ENCODE measurements at places on chromosomes 1 and 21. TPM values are rescaled to one million over a fixed set of nuclear protein-coding genes. Genes with fewer than 3 reads are reported as not detected.

DNA sequence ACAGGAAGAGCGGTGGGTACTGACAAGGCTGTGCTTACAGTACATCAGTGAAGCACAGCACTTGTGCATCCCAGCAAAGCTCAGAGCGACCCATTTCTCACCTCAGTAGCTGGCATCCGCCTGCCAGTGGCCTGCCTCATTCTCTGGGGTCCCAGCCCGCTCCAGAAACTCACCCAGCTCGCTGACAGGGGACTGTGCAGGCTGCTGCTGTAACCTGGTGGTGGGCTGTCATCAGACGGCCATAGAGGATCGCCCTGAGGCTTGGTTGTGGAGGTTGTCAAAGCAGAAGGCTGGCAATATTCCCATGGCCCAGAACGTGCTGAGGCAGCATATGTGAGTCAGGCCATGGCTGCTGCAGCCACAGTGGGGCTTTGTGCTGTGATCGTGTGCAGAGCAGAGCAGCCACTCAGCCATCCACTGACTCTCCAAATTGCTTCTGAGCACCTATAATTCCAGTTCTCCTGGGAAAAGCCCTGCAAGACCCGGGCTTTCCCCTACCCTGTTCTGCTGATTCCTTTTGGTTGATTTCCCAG is 13.6 kb upstream of the GPR137B start:
- DNase-seq = no peak

DNA sequence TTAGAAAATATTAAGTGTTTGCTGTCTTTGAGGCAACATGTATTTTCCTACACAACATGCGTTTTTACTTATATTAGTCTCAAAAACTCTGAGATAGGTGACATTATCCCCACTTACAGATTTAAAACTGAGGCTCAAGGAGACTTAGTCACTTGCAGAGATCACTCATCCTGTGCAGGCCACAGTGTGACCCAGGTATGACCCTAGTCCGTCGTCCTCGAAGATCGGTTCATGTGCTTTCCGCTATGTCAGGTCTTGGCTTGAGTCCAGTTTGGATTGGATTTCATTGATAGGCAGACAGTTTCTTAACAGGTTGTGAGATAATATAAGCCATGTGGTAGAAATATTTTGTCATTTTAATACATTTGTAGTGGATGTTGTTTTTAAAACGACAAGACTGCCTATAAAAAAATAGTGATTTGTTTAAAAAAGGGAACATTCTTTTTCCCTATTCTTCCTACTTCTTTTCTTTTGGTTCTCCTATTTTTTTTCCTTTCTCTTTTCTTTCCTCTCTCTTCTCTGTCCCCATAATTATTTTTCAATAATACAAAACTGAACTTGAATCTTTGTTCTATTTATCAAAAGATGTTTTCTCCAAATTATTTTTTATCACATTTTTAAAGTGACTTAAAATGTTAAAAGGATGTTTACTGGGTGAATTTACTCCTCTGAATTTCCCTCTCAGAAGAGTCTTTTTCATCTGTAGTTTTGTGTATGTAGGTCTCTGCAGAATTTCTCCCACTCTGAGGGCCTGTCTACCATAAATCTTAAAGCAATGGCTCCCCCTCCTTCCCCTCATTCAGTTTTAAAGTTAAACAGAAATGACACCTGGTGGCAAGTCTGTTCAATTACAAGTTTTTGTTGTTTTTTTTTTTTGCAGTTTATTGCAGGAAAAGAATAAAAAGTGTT is 81.8 kb downstream of the PHTF1 start:
- DNase-seq = peak; percentile 48

The USP24 gene
- 53.0 TPM for polyA plus RNA-seq

The AMPD1 gene
- polyA plus RNA-seq = not detected

- DNase-seq = no peak
Measured at GRCh38 chr1:194795917-194796593, 1609.6 kb upstream of the B3GALT2 start.

DNA sequence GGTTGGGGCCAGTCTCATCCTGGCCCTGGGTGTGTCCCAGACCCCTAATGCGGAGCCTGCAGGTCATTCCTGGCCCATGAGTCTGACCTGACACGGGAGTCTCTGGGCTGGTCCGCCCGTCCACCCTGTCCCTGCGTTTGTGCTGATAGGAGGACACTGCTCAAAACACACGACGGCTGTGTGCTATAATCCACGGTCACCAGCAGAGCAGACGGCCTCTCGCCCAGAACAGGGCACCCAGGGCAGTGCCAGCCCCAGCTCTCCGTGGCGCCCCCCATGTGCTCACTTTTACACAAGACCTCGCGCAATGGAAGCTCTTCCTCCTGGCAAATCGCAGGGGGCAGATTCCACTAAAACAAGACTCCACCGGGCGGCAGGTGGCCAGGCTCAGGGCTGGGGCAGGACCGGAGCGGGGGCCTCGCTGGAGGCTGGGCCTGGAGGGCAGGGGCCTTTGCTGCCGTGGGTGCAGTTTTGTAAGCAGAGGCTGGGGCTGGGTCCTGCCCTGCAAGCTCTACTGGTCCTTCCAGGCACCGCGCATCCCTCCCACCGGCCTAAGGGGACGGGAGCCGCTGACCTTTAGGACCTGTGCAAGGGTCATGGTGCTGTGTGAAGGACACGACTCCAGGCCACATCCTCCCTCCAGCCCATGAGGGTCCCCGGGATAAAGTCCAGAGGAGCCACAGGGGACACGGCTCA is 10.6 kb upstream of the SLC19A1 start:
- DNase-seq = no peak

GRCh38 chr1:235268379-235269125 is 59.4 kb downstream of the ARID4B start:
- DNase-seq = no peak

GRCh38 chr1:174258148-174258550 is 98.8 kb downstream of the RABGAP1L start:
- DNase-seq = peak; percentile 11

The NBPF6 gene
- not detected for polyA plus RNA-seq

The OR2T2 gene
- not detected for polyA plus RNA-seq

The LMNA gene
- 114 TPM for polyA plus RNA-seq

GRCh38 chr1:242522996-242523718 is 1.3 kb downstream of the PLD5 start:
- no peak for DNase-seq

DNA sequence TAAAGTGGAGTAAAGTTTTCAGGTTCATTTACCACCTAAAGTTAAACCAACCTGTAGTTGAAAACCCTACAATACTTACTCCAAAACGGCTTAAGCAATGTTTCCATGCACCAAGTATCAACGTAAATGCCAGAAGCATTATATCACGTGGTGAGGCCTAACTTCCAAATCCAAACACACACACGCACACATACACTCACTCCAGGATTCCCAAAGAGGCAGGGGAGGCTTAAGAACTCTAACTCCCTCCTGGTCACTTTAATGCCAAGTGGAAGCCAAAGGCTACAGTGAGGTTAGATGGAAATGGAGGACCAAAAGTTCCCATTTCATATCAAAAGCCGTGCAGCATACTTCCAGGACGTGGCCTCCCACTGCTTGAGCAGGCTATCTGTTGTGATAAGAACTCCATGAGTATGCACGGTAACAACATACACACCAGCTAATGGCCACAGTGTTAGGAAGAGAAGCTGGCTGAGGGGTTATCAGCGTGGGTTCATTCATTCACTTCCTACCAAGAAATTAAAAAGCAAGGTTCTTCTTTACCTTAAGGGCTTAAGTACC is 224.1 kb downstream of the SLC45A1 start:
- no peak for DNase-seq

The LCE3C gene
- not detected for polyA plus RNA-seq

DNA sequence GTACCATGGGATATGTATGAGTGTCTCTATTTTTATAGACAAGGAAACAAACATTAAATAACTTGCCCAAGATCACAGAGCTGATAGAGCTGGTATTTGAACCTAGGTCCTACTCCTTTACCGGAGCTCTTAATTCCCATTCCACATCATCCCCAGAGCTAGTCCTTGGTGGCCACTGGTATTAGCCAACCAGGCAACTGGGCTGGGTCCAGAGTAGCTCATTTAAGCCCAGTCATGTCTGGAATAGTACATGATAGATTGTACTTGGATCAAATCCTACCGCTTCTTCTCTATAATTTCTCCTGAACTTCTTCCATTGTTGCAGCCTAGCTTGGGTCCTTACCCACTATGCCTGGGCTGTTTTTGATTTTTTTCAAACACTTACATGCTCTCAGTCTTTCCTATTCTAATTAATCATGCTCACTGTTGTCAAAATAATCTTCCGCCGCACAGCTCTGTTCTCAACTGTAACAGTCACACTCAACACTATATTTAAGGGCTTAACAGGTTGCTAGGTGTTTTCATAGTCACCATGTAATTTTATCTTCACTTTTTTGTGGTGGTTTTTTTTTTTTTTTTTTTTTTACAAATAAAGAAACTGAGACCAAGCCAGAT is 80.2 kb downstream of the COLGALT2 start:
- DNase-seq = no peak

GRCh38 chr1:109116286-109116685 is 2.4 kb downstream of the ELAPOR1 start:
- DNase-seq = no peak

DNA sequence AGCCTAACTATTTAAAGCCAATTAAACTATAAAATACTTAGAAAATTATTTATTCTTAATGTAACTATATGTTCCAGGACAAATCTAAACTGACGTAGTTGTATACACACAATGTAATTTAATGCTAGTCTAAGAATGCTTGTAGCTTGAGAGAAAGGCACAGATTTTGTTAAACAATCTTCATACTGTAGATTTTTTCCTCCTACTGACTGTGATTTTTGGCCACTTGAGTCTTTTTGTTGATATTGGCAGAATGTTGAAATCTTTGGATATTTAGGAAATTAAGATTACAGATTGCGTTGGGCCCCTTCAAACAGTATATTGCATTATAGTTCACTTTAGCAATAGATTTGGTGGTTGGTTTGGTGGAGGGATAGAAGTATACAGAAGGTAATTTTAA is 40.5 kb downstream of the ATF3 start:
- no peak for DNase-seq

- DNase-seq = no peak
Measured at GRCh38 chr1:166933633-166934032, 41.7 kb downstream of the ILDR2 start.

DNA sequence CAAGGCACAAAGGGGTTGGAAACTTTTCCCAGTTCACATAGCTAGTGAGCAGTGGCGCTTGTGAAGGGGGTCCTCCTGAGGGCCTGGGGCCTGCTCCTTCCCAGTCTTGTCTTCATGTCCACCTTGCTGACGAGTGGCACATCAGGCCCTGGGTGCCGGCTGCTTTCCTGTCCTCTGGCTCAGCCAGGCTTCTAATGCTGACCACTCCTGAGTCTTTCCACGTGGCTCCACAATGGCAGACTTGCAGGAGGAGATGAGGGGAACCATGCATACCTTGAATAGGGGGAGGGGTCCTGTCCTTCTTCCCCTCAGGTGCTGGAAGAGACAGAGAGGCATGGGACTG is 38.7 kb downstream of the MAPKAPK2 start:
- DNase-seq = no peak

GRCh38 chr1:42150651-42151050 is 2.6 kb upstream of the GUCA2B start:
- no peak for DNase-seq

The GJA9 gene
- polyA plus RNA-seq = 0.51 TPM

- no peak for DNase-seq
Measured at GRCh38 chr21:34565238-34565637, 49.7 kb downstream of the RCAN1 start.

DNA sequence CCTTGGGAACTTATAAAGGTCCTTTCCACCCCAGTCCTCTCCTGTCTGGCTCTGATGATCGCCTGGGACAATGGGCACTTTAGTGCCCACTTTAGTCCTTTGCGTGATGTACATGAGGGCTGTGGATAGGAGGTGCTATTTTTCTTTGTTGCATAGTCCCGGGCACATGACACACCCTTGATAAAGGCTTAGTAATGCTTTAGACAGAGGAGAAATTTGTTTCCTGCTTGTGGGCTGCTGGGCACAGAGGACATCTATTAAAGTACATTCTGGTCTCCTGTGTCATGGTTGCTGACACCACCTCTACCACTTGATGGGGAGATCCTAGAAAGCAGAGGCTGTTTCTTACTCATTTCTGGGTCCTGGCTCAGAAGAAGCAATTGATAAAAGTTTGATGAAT is 5.4 kb upstream of the KNCN start:
- no peak for DNase-seq
